ENCODE measurements at places on chromosomes 3 and 15.

DNA sequence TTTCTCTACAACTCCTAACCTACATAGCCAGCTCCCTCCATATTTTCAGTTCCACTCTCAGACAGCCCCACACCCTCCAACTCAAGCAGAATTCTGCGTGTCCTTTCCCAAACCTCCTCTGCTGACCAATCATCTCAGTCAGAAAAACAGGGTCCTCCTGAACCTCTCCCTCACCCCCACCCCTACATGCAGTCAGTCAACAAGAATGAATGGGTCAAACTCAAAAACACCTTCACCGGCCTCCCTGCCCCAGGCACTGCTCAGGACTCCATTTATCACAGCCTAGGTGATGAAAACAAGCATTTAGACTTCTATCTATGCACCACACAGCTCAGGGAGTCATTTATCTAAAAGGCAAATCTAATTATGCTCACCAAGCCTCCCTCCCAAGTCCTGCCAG, 32.4 kb downstream of the MYL3 start:
- no peak for DNase-seq
- no peaks in the 10 kb centered on the region for H3K4me1 ChIP-seq
- H3K36me3 ChIP-seq, result no peaks in the 10 kb centered on the region
- no peak overlapping the region for H3K27ac ChIP-seq

DNA sequence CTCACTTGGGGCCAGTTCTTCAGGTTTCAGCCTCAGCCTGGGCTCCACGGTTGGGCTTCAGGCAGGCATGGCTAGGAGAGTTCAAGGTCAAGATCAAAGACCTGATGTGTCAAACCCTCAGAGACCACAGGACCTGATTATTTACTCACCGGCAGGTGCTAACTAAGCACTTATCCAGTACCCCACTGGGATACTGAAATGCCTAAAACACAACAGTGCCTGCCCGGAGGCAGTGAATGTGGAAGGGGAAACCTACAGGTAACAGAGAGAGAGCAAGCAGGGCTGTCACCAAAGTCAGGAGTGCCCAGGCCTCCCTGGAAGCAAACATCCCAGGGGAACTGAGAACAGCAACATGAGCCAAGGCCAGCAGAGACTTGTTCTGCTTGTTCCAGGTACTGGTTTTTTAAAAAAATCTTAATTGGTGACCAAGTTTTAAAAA, 6.7 kb downstream of the IDH2 start:
- H3K36me3 ChIP-seq, result peaks cover 51% of the 10 kb centered on the region
- DNase-seq, result peak; percentile 43
- H3K27me3 ChIP-seq, result no peaks in the 10 kb centered on the region
- peaks cover 66% of the 10 kb centered on the region for H3K4me1 ChIP-seq

DNA sequence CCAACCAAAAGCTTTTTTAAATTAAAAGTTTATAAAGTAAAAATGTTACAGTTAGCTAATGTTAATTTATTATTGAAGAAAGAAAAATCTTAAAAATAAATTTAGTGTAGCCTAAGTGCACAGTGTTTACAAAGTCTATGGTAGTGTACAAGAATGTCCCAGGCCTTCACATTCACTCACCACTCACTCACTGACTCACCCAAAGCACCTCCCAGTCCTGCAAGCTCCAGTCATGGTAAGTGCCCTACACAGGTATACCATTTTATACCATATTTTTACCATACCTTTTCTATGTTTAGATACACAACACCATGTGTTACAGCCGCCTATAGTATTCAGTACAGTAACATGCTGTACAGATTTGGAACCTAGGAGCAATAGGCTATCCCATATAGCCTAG, 29.1 kb downstream of the SSR3 start:
- no peak overlapping the region for H3K27ac ChIP-seq
- H3K4me1 ChIP-seq, result peaks cover 33% of the 10 kb centered on the region
- no peak overlapping the region for H3K4me3 ChIP-seq
- peaks cover 22% of the 10 kb centered on the region for H3K36me3 ChIP-seq

DNA sequence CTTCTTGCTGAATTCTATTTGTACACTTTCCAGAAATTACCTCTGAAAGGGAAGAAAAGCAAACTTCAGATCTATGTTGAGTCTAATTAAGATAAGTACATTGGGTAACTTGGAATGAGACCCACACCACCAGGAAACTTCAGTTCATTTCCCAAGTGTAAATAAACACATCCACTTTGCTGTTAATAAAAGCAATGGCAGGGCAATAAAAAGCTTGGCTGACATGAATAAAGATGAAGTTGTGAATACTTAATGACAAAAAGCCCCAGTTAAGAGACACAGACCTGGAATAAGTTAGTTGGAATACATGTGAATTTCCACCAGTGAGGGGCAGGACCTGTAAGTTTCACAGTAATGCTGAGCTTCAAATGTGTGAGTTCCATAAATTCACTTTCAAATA, 83.3 kb downstream of the MEX3B start:
- no peak overlapping the region for H3K27ac ChIP-seq
- DNase-seq, result no peak
- no peaks in the 10 kb centered on the region for H3K36me3 ChIP-seq
- no peaks in the 10 kb centered on the region for H3K27me3 ChIP-seq

- peaks cover 55% of the 10 kb centered on the region for H3K36me3 ChIP-seq
- H3K27ac ChIP-seq, result peak overlapping the region; percentile 93
- H3K4me1 ChIP-seq, result peaks cover 31% of the 10 kb centered on the region
- H3K4me3 ChIP-seq, result peak overlapping the region; percentile 85
Measured at GRCh38 chr15:90956274-90957030, 1.8 kb downstream of the RCCD1 start.

- H3K4me3 ChIP-seq, result no peak overlapping the region
- no peaks in the 10 kb centered on the region for H3K36me3 ChIP-seq
- H3K27ac ChIP-seq, result no peak overlapping the region
- DNase-seq, result no peak
- H3K27me3 ChIP-seq, result peaks cover 10% of the 10 kb centered on the region
- no peaks in the 10 kb centered on the region for H3K4me1 ChIP-seq
Measured at GRCh38 chr3:179825527-179826246, 172.8 kb downstream of the USP13 start.

DNA sequence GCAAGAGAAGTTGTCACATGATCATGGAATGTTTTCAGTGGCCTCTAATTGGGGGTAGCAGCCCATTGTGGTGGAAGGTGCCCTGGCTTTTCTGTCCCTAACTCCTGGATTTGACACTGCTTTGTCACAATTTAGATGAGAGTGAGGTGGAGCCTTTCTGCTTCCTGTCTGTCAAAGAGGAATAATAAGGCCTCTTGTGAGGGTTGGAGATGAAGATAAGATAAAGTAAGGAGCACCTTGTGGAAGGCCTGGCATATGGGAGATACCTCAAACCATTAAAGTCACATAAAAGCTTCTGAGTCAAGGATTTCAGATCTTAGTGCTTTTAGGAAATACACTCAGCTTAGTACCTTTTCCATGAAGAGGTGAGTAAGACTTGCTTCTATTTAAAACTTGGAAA, 172.6 kb upstream of the FAM3D start:
- H3K4me1 ChIP-seq, result no peaks in the 10 kb centered on the region
- peaks cover 2% of the 10 kb centered on the region for H3K27me3 ChIP-seq
- no peak overlapping the region for H3K4me3 ChIP-seq
- no peak for DNase-seq
- H3K36me3 ChIP-seq, result no peaks in the 10 kb centered on the region

DNA sequence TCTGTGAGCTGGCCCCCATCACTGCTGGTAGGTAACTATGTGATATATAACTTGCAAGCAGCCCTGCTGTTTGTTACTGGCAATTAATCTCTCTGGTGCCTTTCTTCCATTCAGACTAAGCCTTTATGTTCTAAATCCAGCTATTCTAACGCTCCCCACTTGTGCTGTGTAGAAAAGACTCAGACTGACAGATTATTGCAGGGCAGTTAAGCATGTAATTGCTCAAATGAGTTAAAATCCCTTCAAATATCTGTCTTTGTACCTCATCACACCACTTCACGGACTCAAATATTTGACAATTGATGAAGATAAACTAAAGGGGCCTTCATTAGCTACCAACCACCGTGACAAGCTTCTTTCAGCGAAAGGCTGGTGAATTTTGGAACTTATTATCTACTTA, 416.2 kb downstream of the NR2F2 start:
- H3K36me3 ChIP-seq, result no peaks in the 10 kb centered on the region
- no peaks in the 10 kb centered on the region for H3K27me3 ChIP-seq
- DNase-seq, result no peak
- H3K4me1 ChIP-seq, result no peaks in the 10 kb centered on the region
- no peak overlapping the region for H3K4me3 ChIP-seq
- no peak overlapping the region for H3K27ac ChIP-seq

DNA sequence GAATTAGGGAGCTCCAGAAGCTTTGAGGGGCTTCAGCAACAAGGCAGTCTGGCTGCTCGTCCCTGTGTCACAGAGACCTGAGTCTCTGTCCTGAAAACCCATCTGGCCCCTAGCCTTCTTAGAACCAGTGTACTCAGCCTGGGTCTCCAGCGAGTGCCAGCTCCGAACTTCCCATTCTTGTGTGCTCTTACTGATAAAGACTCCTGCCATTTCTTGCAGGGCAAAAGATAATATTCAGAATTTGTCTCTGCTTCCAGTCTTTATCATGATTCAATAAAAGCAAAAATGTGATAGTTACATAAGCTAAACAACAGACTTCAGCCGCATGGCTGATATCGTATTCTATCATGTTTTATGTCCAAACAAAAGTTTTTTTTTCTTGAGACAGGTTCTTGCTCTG, 36.0 kb upstream of the BCL2A1 start:
- no peaks in the 10 kb centered on the region for H3K27me3 ChIP-seq
- H3K27ac ChIP-seq, result no peak overlapping the region
- H3K36me3 ChIP-seq, result peaks cover 3% of the 10 kb centered on the region
- H3K4me3 ChIP-seq, result no peak overlapping the region

- no peak for DNase-seq
- no peaks in the 10 kb centered on the region for H3K36me3 ChIP-seq
- H3K4me3 ChIP-seq, result no peak overlapping the region
Measured at GRCh38 chr3:152606146-152606545, 228.8 kb upstream of the P2RY1 start.

DNA sequence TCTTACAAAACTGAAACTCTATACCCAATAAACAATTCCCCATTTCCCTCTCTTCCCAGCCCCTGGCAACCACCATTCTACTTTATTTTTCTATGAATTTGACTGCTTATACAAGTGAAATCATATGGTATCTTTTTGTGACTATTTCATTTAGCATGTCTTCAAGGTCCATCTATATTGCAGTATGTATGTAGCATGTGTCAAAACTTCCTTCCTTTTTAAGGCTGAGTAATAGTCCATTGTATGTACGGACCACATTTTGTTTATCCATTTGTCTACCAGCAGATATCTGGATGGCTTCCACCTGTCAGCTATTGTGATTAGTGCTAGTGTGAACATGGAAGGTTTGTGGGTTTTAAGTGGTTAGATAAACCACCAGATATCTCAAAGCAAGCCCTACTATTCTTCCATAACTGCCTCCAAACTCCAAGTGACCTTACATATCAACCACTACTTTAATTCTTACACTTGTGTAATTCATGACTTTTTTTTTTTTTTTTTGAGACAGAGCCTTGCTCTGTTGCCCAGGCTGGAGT, 134.7 kb downstream of the TMCC1 start:
- no peak for DNase-seq
- H3K4me3 ChIP-seq, result no peak overlapping the region
- no peak overlapping the region for H3K27ac ChIP-seq
- no peaks in the 10 kb centered on the region for H3K27me3 ChIP-seq

DNA sequence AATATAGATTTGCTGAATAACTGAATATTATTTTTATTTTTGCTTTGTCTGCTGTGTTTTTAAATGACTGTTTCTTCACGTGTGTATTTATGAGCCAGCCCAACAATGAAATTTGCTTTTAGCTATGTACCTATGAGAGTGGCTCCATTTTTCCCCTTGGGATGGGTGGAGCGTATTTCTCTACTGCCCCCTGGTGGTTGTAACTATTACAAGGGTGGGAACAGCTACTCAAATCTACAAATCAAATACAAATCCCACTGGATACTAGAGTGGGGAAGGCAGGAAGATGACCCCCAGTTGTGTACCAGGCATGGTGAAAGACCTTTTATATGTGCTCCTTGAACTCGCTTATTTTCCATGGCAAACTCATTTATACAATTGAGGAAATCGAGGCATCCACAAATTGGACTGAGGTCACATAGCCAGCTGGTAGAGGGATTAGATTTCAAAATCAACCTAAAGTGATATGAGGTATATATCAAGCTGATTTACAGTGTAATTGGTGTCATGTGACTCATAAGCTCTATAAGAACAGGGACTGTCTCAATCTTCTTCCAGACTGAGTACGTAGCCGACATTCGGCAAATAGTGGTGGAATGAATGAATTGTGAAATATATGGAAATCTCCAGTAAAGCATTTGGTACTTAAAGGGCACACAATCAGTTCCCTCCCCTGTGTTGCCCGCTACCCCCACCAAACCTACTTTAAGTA, 69.5 kb upstream of the VEPH1 start:
- H3K4me3 ChIP-seq, result no peak overlapping the region
- no peak overlapping the region for H3K27ac ChIP-seq

DNA sequence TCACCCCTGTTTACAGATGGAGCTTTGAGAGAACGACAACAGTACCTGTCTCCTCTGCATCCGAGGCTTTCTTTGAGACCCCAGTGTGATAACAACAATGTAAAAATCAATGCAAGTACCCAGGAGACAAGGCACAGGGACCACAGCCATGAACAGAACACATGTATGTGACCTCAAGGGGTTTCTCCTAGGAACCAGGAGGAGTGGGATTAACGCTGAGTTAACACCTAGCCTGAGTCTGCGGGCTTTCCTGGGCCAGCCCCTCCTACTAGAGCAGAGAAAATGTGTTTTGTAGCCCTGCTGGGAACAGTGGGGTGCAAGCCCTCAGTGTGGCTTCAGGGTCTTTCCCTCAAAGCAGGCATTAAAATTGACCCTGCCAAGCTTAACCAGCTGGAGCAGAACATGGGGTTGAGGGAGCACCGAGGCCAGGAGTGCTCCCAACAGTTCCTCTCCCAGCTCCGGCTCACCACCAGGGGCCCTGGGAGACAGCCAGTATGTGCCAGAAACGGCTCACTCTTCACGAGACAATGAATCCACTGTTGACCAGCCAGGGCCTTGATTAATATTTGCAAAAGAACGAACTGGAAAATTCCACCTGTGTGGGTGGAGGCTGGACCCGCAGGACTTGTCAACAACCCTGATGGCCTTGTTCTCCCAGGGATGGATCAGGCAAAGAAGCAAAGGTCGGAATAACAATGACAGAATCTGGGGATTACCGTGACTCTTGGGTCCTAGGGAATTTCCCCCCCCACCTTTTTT, 3.6 kb downstream of the CHDH start:
- H3K27me3 ChIP-seq, result peaks cover 42% of the 10 kb centered on the region
- DNase-seq, result no peak
- H3K4me1 ChIP-seq, result peaks cover 16% of the 10 kb centered on the region
- H3K27ac ChIP-seq, result no peak overlapping the region

GRCh38 chr15:32041294-32041693, 11.0 kb downstream of the CHRNA7 start:
- H3K27me3 ChIP-seq, result peaks cover 19% of the 10 kb centered on the region
- no peaks in the 10 kb centered on the region for H3K36me3 ChIP-seq
- no peak overlapping the region for H3K27ac ChIP-seq
- no peak for DNase-seq
- no peak overlapping the region for H3K4me3 ChIP-seq

GRCh38 chr3:39718674-39719595, 90.5 kb upstream of the MYRIP start:
- H3K4me1 ChIP-seq, result no peaks in the 10 kb centered on the region
- no peaks in the 10 kb centered on the region for H3K27me3 ChIP-seq
- no peaks in the 10 kb centered on the region for H3K36me3 ChIP-seq
- DNase-seq, result no peak
